Myocyte (in vitro differentiated cells): ENCODE measurements at places on chromosomes 5 and 9. TPM values are rescaled to one million over a fixed set of nuclear protein-coding genes. Genes with fewer than 3 reads are reported as not detected.

The NUTM2F gene
- total RNA-seq = not detected in 2 replicates

The KCNV2 gene
- not detected in 2 replicates for total RNA-seq

The NR5A1 gene
- not detected in 2 replicates for total RNA-seq

- DNase-seq = peak; percentile 70
These were observed 76.6 kb upstream of the XPA start for GRCh38 chr9:97773723-97774122.

- DNase-seq = no peak
These were observed 306.5 kb downstream of the MAN2A1 start for GRCh38 chr5:109996246-109996645.

DNA sequence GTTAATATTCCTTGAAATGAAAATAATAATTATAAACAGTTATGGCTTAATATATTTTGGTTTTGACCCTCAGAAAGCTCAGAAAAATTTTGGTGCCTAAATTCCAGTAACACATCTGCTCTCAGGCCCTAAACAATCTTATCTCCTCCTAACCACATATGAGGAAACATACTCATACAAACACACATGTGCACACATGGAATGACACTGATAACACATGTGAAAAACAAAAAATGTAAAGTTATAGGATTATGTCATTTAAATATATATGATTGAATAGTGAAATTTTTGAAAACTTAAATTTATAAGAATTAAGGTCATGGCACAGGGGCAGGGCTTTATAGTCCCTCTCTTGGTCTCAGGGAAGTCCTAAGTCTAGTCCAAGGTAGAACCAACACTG, 127.2 kb upstream of the TRPC7 start:
- no peak for DNase-seq

DNA sequence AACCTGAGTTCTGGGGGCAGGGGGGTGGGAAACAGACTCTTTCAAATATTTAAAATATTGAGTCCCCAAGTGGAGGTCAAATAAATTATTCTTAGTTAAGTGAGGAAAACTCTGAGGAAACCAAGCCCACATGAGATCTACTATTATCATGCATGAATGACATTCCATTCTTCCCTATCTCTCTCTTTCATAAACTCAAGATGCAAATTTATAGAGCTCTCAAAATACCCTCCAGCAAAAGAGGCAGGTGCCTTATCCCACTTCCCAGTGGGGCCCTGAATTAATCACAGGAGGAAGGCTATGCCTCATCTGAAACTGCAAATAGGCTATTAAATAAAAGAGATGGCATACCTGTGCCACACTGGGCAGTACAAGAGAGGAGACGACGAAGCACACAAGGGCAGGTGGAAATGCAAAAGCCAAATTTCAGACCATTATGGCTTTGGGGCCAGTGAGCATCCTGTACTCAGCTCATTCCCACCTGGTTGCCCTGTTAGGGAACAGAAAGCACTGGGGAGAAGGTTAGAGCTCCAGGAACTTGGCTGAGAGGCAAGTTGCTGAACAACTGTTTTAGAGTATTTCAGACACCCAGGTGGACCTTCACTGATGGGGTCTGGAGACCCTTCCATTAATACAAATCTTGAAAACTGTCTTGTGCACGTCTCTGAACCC, 102.2 kb upstream of the EQTN start:
- no peak for DNase-seq
